ENCODE measurements at places on chromosomes 6 and 20. TPM values are rescaled to one million over a fixed set of nuclear protein-coding genes. Genes with fewer than 3 reads are reported as not detected.

Gene RNF217
- 0.05 TPM for total RNA-seq

Gene CST7
- total RNA-seq = not detected

Gene B3GAT2
- total RNA-seq = 0.03 TPM

Gene CALHM6
- 0.53 TPM for total RNA-seq

Gene LTB
- 46.8 TPM for total RNA-seq

Gene LPIN3
- total RNA-seq = 0.51 TPM

DNA sequence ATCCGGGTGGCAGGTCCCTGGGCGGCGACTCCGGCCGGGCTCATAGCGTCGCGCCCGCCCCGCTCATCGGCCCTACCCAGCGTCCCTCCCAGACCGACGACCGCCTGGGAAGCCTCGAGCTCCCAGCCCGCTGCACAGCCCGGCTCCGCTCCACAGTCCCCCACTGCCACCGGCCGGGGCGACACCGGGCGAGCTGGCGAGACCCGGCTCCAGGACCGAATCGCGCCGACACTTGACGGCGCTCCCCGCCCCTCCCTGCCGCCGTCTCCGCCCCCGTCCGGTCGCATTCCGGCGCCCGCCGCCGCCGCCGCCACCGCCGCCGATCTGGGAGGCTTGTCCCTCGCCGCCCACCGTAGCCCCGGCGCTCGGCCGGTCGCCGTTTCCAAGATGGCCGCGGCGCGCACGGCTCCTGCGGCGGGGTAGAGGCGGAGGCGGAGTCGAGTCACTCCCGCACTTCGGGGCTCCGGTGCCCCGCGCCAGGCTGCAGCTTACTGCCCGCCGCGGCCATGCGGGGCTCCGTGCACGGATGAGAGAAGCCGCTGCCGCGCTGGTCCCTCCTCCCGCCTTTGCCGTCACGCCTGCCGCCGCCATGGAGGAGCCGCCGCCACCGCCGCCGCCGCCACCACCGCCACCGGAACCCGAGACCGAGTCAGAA, at the start of gene MAP3K4:
TSS of gene MAP3K4 (plus strand) at position 364 of the 655 bp plus-strand sequence. CDS start at position 527, 163 bp downstream.
- no peak for DNase-seq
